CD4-positive, alpha-beta memory T cell (primary cell): ENCODE measurements at places on chromosomes 3 and 15. TPM values are rescaled to one million over a fixed set of nuclear protein-coding genes. Genes with fewer than 3 reads are reported as not detected.

PLCH1 gene
- not detected for total RNA-seq

GAP43 gene
- total RNA-seq = not detected

LEKR1 gene
- 2.9 TPM for total RNA-seq

- H3K27me3 ChIP-seq = no peaks in the 10 kb centered on the region
- H3K27ac ChIP-seq = no peak overlapping the region
- H3K4me1 ChIP-seq = no peaks in the 10 kb centered on the region
- no peaks in the 10 kb centered on the region for H3K36me3 ChIP-seq
Observed at GRCh38 chr3:24154013-24154695, 209.1 kb downstream of the NR1D2 start.

DNA sequence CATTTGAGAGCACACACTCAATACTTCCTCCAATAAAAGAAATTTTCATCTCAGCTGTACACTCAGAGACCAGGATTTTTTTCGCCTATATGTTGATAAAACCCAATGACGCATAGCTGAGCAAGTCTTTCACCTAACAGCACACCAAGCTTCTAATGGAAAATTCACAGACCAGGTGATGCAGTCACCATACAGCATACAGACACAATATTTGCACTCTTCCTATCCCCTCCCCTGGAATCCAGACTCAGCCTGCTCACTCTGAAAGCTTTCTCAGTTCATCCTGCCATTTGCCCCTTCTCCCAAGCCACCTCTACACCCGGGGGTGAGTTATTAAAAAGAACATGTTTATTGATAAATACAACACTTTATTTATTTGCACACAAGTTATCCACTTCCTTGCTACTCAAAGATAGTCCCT is 1.7 kb downstream of the TBC1D5 start:
- no peak overlapping the region for H3K27ac ChIP-seq
- no peaks in the 10 kb centered on the region for H3K36me3 ChIP-seq
- no peak overlapping the region for H3K4me3 ChIP-seq
- peaks cover 41% of the 10 kb centered on the region for H3K4me1 ChIP-seq
- peak; percentile 48 for DNase-seq
- no peaks in the 10 kb centered on the region for H3K27me3 ChIP-seq

- no peak for DNase-seq
- H3K27me3 ChIP-seq = no peaks in the 10 kb centered on the region
- no peak overlapping the region for H3K27ac ChIP-seq
Observed at GRCh38 chr15:81398910-81399551, 25.0 kb upstream of the TMC3 start.

DNA sequence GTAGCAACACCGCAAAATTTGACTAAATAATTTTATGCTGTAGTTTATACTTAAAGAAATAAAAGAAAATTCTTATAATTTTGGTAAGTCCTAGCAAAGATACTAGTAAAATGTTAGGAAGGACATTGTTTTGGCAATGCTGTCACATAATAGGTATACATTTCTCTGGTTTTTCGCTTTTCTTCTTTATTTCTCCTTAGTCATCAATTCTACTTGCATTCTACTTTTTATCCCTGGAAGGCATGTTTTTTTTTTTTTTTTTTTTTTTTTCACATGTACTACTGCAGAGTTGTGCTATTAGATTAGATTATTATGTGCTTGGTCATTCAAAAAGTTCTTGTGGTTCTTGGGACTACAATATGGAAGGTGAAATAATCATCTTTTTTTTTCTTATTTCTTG is 1421.2 kb downstream of the SI start:
- no peak overlapping the region for H3K27ac ChIP-seq
- H3K36me3 ChIP-seq = no peaks in the 10 kb centered on the region
- H3K4me3 ChIP-seq = no peak overlapping the region
- no peak for DNase-seq
- H3K27me3 ChIP-seq = no peaks in the 10 kb centered on the region
